ENCODE measurements at places on chromosomes 2 and 18.

DNA sequence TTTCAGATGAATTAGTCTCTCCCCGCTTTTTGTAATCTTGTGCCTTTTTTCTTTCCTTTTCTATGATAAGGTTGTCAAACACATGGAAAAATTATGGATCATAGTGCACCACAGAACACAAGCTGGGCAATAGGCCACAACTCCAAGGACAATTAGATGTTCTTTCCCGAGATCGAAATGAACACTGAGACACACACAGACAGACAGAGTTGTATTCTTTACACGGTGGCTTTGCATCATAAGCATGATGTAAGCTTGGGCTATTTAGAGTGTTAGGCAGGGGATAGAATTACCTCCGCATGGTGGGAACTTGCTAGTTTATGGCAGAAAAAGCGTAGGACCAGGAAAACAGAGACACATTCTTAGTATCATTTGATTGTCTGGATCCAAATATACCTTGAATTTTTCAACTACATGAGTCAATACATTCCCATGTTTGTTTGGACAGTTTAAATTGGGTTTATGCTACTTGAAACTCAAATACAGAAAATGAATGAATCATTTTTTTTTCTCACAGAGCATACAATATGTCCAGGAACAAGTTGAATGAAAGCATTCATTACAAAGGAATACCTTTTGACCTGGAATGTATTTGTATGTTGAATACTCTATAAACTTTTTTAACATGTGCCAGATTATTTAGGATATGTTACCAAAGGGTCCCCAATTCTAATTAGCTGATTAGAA lies 1611.5 kb upstream of the TMEFF2 start:
- DNase-seq: no peak

DNA sequence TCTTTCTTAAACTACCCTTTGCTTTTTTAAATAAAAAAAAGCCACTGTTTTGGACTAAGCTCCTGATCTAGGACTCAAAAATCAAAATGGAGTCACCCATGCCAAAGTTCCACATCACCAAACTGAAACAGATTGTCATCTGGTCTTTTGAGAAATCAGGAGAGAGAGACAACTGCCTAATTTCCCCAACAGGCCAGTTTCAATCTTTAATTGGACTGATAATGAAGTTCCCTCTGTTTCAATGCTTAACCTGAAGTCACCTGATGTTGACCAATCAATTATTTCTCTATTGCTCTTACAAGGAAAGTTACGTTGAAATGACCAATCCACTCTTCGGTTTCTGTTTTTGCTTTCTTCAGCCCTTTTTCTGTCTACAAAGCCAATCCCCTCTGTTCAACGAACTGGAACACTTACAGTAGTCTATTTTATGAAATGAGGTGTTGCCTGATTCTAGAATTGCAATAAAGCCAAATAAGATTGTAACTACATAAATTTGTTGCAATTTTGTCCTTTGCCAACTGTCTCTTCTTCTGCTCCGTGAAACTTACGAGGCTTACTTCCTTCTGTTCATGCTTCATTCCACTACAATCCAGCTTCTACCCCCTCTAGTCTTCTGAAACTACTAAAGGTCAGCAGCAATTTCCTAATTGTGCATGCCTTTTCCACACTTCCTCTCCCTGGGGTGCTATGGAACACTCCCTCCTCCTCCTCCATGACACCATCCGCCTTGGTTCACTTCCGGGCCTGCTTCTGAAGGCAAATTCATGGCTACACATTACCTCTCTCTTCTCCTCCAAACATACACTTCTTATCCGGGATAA lies 95.2 kb upstream of the CD302 start:
- no peak for DNase-seq

DNA sequence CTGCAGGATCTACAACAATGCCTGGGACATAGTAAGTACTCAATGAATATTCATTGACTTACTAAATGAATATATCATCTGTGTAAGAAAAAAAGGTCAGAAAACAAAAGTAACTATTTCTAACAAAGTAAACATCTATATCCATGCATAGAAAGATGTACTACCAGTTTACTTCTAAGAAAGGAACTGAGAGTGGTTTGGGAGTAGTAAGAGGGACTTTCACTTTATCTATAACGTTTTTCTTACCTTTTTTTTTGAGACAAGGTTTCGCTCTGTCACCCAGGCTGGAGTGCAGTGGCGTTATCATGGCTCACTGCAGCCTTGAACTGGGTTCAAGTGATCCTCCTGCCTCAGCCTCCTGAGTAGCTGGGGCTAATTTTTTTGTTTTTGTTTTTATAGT lies 25.7 kb downstream of the DHX57 start:
- DNase-seq: no peak

DNA sequence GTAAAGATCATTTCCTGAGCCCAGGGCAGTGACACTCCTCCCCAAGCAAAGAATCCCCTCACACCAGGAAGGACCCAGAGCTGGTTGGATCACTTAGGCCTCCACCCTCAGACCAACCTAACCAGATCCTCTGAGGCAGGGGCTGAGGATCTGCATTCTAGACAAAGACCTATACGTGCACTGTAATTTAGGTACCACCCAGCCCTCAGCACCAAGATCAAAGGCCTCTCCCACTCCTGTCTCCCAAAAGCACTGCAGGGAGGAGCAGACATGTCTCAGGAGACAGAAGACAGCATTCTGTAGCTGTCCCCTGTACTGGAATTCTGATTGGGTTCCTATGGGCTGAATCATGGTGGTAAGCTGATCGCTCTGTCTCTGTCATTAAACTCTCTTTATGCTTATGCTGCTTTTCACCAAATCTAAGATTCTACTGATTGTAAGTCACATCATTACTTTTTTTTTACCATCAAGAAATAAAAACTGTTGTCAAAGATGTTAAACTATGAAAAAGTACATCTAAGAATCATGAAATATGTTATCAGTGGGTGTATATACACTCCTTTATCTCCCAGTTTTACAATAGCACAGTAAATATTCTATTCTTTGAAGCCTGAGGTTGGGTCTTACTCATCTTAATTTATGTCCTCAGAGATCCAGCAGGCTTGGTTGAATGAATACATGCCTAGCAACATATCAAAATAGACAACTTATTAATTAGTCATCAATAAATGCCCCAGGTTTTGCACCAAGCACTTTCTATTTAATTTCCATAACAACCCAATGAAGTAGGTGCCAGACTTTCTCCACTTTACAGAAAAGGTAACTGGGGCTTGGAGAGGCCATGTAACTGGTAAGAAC lies 28.3 kb downstream of the MCFD2 start:
- DNase-seq: no peak

DNA sequence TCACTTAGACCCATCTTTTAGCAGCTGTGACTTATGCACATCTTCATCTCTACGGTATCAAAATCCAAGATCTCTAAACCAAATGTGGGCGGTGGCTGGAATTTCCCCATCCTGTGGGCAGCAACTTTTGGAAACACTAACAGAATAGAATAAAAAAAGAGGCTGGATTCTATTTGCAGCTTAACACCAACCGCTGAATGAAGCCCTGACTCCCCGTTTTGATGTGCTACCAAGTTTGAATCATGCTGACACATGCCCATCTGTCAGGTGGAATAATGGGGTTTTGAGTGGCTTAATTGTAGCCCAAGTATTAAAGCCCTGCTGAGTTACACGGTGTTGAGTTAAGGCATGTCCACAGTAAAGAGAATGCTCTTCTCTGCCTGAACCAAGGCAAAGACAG lies 165.2 kb downstream of the MTCL1 start:
- no peak for DNase-seq

DNA sequence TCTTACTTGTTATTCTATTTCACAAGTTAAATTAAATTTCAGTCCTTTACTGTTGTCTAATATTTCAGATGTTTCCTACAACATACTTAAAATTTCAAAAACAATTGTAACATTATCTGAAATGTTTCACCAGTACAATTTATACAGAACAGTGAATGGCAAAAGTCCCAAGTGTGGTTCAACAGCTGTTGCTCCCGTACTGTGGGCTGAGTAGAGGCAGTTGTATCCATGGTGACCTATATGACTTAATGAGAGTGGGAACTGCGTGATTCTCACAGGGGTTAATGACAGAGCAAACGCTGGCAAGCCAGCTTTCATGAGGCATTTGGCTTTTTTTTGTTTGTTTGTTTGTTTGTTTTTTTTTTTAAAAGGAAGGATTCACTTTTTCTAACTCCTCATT lies 5.3 kb upstream of the PLCL1 start:
- peak; percentile 27 for DNase-seq

DNA sequence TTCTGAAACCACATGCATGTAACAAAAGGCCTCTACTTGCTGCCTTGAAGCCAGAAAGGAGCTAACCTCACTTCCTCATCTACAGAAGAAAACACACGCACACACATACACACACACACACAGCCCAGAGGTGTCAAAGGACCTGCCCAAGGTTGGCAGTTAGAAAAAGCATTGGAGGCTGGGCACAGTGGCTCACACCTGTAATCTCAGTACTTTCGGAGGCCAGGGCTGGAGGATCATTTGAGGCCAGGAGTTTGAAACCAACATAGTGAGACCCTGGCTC lies 125.9 kb upstream of the RNF152 start:
- DNase-seq: no peak

DNA sequence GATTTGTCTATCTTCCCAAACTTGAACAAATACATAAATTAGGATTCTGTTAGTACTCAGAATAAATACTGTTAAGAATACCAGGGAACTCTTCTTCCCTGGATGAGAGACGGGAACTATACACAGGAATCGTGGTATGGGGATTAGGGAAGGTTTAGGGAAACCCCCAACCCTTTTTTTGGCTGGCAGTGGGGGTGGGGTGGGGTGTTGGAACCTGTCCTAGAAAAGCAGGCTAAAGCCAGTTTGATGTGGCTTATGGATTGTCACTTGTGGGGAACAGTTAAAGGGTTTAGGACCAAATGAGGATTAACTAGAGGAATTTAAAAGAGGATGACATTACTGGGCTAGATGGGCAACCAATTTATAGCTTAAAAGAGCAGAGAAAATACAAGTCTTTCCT lies 1.8 kb downstream of the SLC4A10 start:
- DNase-seq: no peak

DNA sequence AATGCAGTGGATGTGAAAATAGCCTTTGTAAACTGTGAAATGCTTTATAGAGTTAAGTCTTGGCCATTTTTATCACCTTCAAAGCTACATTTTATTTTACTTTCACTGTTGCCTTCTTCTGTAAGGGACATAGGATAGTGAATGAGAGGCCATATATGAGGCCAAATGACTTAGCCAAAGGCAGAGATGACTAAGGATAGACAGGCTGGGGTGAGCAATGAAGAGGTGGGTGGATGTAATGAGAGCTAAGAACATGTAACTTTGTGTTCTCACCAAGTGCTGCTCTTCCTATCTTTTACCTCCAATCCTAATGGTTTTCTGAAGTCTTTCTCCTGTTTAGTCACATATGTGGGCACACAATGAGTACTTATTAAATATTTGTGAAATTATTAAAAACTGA lies 101.9 kb downstream of the MBD5 start:
- DNase-seq: no peak

DNA sequence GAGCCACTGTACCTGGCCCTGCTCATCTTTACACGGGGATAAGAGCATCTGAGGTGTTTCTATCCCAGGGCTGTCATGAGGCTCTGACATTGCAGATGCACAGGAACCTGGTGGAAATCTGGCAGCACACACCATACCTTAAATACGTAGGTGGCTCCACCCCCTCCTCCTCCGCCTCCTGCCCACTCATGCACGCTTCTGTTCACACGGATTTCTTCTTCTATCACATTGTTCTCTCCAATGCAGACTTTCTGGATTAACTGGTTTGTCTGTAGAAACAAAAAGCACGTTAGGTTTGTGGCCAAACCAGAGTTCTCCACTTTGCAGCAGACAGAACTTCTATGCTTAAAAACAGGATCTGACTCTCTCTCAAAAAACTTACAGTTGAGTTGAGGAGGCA lies 118.2 kb downstream of the CLIP4 start:
- DNase-seq: no peak

GRCh38 chr2:230455005-230455684 lies 39.1 kb downstream of the SP100 start:
- no peak for DNase-seq

- no peak for DNase-seq
These were observed 226.7 kb upstream of the MC4R start for GRCh38 chr18:60599267-60599666.

DNA sequence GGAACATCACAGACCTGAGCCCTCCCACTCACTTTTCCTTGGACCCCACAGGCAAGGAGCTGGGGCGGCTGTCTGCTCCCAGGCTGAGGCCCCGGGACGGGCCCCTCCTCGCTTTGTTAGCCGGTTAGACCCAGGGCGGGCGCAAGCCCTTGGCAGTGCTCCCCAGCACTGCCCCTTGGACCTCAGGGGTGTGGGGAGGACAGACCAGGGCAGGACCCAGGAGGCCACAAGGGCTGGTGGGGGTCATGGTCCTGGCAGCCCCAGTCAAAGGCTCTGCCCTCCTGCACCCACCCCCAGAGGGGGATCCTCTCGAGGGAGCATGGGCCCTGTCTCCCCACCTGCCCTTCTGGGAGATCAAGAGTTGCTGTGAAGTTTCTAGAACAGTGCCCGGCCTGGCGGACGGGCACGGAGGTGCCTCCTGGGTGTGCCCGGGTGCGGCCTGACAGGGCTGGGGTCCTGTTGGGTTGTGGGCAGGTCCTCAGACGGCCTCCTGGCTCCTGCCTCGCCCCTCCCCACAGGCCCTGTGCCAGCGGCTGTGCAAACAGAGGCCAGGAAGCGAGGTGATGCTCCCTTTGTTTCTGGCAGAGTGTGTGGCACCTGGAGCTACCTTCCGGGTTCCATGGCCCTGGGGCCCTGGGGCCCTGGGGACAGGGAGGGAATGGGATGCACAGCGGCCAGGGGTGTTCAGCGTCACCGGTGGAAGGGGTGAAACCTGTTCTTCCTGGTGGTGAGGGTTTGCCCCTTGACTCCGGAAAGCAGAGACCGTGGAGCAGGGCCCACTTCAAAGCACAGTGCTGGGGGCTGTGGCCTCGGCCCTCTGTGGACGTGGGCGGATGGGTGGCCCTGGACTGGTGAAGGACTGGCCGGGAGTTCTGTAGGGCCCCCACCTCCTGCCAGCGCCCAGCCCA lies 2.9 kb upstream of the GAL3ST2 start:
- DNase-seq: peak; percentile 48

- no peak for DNase-seq
These were observed 124.9 kb downstream of the GLI2 start for GRCh38 chr2:120860579-120860922.

DNA sequence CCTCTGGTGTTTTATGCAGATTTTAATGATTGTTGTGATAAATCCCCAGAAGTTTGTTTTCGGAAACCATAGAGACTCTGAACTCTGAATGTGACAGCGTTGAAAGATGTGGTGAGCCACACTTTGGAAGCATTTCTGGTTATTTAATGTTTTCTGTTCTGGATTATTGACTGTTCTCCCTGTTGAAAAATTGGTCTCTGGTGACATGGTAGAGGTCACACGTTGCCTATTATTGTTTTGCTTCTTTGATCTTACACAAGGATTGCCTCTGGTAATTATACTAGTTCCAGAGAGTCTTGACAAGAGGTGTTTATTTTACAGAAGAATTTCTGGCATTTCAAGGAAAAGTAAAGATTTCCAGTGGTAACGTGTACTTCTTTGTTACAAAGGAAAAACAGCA lies 127.1 kb downstream of the GREB1L start:
- no peak for DNase-seq

All from NCI-H1092 (cell line).